NCI-H1048 (cell line): ENCODE measurements at places on chromosomes 6 and 20.
A peak's percentile ranks its signal among the peaks of the same experiment; 100 is the strongest.

GRCh38 chr6:18536591-18537055 is 149.5 kb downstream of the RNF144B start:
- DNase-seq, result no peak

- DNase-seq, result no peak
Measured at GRCh38 chr6:150710236-150710635, 110.6 kb downstream of the PLEKHG1 start.

DNA sequence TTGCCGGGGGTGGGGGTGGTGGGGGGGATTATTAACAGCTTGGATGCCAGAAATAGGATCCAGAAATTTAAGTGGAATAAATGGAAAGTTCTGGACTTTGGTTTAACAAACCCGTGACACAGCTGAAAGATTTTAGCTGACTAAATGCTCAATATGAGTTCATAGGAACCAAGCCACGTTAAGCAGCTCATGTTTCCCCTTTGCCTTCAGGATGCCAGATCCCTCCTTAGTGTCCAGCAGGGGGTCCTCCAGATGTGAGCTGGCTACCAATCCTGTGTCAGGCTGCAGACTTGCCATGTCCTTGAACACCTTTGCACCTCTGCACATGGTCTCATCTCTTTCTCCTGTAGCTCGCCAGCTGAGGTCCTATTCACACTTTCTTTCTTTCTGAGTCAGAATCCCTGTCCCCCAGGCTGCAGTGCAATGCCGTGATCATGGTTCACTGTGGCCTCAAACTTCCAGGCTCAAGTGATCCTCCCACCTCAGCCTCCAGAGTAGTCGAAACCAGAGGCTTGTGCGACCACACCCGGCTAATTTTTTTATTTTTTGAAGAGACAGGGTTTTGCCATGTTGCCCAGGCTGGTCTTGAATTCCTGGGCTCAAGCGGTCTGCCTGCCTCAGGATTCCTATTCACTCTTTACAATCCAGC is 133.3 kb upstream of the ARMC2 start:
- no peak for DNase-seq

DNA sequence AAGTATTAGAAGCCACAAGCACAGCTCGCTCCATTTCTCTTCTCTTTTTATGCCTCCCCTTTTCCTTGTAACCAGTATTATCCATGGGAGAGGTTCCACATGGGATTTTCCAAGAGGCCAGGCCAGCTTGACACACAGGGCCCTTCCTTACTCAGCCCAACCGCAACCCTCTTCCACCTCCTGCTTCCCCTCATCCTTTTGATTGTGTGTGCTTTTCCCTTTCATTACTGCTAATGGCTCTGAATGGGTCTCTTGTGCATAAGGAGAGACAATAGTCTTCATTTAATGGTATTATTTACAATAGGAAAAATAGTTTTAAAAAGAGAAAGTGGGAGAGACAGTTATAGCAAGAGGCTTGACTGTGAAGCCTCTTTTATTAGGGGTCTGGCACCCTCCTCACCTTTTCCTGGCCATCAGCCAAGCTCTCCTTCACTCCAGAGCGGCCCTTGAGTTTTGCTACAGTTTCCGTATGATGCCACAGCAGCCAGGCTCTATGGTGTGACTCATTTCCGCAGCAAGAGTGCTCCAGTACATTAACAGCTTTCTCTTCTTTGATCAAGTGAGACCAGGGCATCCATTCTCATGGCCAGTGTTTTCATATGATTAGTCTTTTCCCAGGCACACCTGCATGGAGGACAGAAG is 579.5 kb downstream of the TFAP2B start:
- DNase-seq, result peak; percentile 50

GRCh38 chr6:42929821-42930360 is 611 bp downstream of the CNPY3 start:
- no peak for DNase-seq

DNA sequence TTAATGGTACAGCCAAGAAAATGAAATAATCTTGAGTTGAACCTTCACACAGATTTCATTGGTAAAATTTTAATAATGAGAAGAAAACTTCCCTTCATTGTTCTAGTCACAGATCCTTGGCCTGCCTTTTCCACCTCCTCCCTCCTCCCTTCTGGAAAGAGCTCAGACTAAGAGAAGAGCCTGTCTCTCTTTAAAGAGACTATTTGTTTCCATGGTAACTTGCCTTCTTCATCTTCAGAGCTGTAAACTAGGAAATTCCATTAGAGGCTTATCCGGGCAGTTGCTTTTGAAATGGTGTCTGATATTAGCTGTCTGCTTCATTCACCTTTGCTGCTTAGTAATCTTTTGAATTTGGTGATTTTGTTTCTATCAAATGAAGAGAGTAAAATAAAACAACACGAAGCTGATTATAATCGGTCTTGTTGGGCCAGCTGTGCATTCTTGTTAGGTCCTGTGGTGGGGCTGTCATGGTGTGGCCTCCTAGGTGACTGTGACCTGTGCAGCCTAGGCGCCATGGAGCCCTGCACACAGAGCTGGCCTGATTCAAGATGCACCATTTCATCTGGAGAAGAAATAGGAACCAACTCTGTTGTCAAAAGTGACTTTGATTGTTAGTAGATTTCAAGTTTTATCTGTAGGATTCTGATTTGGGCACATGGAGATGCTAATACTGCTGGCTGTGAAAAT is 96.7 kb downstream of the MAP3K7 start:
- no peak for DNase-seq

- DNase-seq, result no peak
Measured at GRCh38 chr20:32576560-32576959, 8.6 kb downstream of the NOL4L start.

DNA sequence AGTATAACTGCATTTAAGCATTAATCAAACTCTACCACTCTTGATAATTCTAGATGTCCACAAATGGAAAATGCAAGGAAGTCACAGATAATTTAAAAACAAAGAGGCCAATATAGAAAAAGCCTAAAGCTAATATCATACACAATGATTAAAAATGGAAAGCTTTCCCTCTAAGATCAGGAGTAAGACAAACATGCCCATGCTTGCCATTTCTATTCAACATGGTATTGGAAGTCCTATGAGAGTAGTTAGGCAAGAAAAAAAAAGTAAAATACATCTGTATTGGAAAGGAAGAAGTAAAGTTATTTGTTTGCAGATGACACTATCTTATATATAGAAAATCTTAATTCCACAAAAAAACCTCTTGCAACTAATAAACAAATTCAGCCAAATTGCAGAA is 164.6 kb upstream of the FERMT1 start:
- DNase-seq, result no peak

- no peak for DNase-seq
Measured at GRCh38 chr20:35463455-35464300, 8.3 kb downstream of the CEP250 start.

DNA sequence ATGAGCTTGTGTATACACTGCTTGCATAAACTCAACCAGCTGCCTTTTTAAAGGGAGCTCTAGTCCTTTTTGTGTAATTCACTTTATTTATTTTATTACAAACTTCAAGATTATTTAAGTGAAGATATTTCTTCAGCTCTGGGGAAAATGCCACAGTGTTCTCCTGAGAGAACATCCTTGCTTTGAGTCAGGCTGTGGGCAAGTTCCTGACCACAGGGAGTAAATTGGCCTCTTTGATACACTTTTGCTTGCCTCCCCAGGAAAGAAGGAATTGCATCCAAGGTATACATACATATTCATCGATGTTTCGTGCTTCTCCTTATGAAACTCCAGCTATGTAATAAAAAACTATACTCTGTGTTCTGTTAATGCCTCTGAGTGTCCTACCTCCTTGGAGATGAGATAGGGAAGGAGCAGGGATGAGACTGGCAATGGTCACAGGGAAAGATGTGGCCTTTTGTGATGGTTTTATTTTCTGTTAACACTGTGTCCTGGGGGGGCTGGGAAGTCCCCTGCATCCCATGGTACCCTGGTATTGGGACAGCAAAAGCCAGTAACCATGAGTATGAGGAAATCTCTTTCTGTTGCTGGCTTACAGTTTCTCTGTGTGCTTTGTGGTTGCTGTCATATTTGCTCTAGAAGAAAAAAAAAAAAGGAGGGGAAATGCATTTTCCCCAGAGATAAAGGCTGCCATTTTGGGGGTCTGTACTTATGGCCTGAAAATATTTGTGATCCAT is 15.3 kb downstream of the TNFAIP3 start:
- DNase-seq, result no peak

GRCh38 chr20:5486377-5487054 is 169.8 kb upstream of the PROKR2 start:
- DNase-seq, result no peak
